Spleen (tissue), 13 donors: ENCODE measurements at places on chromosomes 1 and 21. TPM values are rescaled to one million over a fixed set of nuclear protein-coding genes. Genes with fewer than 3 reads are reported as not detected.

COL11A1 gene
- 1.0 TPM for polyA plus RNA-seq

FMO3 gene
- 0.70 TPM for polyA plus RNA-seq

TCHHL1 gene
- polyA plus RNA-seq = not detected

OR2L13 gene
- polyA plus RNA-seq = 0.22 TPM

CFHR3 gene
- polyA plus RNA-seq = 0.08 TPM
